ENCODE measurements at places on chromosomes 12 and 14.
A peak's percentile ranks its signal among the peaks of the same experiment; 100 is the strongest.

GRCh38 chr12:65948320-65949008, 124.2 kb downstream of the HMGA2 start:
- DNase-seq, result no peak

GRCh38 chr12:7339675-7340074, 35.8 kb downstream of the ACSM4 start:
- DNase-seq, result no peak

DNA sequence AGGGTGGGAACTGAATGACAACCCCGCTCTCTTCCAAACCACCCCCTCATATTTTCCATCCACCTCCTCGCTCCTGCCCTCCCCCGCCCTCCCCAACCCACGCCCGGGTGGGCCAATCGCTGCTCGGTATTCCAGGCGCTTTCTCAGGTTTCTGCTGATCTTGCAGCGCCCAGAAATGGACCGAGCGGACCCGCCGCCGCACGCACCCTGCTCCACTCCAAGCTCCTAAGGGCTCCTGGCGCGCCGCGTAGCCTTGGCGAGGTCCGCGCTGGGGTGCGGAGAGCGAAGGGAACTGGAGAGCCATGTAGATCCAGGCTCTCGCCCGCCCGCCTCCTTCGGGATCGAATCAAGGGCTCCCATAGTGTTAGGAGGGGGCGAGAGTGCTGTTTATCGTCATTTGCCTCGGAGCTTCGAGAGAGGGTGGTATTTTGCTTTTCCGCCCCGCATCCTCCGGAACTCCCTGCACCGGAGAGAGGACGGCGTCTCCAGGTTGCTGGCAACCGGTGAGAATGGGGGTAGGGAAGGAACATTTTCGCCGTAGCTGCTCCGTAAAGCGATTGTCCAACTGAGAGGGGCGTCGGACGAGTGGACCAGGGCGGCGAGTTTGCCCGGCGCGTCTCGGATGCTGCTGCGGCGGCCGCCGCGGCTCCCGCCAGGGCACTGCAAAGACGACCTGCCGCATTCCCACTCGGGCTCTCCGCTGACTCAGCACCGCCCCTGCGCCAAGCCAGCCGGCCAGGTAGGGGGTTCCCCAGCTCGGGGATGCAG, at the start of gene KCNA1:
Gene KCNA1 (plus strand): TSS at position 172 of the 768 bp plus-strand sequence. CDS start 1,474 bp downstream, outside the sequence.
- DNase-seq, result peak; percentile 66

DNA sequence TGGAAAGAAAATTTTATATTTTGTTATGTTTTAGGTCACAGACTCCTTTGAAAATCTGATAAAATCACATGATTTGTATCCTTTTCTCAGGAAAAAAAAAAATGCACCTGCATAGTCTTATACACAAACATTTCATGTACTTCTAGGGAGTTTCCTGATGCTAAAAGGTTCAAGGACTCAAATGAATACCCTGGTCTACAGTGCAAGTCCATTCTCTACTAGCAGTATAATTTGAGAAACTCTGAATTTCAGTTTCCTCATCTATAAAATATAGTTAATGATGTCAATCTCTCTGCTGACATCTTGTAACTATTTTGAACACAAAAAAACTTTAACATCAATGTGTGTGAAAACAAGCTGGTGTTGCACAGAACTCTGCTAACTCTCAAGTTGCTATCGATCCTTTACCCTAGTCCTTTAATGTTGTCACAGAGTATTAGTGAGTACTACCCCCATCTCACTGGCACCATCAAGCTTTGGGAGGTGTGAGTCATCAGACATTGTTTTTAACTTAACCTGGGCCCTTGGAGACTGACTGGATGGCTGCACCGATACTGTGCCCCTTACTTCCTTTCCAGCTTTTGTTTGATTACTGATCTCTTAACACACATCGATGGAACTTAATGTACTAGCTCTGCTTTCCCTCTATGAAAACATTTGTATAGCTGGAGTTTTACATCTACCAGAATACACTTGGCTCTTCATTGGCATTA, 251.9 kb upstream of the SOX5 start:
- DNase-seq, result no peak

DNA sequence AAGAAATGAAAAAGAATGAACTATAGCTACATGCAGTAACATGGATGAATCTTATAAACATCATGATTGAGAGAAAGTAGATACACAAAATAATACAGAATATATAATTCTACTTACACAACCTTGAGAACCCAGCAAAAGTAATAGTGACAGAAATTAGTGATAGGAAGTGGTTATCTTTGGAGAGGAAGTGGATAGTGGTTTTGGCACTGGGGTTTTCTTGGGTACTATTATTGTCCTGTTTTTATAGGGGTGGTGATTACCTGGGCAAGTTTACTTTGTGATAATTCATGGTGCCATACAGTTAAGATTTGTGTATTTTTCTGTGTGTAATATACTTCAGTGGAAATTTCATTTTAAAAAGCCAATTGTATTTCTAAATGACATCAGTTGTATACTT, 352.7 kb downstream of the AEBP2 start:
- no peak for DNase-seq

GRCh38 chr12:52720365-52720886, 17.1 kb upstream of the KRT77 start:
- no peak for DNase-seq

- DNase-seq, result peak; percentile 31
Measured at GRCh38 chr14:100906420-100906819, 2.9 kb upstream of the RTL1 start.

GRCh38 chr12:34311337-34311736, 289.0 kb downstream of the ALG10 start:
- no peak for DNase-seq

DNA sequence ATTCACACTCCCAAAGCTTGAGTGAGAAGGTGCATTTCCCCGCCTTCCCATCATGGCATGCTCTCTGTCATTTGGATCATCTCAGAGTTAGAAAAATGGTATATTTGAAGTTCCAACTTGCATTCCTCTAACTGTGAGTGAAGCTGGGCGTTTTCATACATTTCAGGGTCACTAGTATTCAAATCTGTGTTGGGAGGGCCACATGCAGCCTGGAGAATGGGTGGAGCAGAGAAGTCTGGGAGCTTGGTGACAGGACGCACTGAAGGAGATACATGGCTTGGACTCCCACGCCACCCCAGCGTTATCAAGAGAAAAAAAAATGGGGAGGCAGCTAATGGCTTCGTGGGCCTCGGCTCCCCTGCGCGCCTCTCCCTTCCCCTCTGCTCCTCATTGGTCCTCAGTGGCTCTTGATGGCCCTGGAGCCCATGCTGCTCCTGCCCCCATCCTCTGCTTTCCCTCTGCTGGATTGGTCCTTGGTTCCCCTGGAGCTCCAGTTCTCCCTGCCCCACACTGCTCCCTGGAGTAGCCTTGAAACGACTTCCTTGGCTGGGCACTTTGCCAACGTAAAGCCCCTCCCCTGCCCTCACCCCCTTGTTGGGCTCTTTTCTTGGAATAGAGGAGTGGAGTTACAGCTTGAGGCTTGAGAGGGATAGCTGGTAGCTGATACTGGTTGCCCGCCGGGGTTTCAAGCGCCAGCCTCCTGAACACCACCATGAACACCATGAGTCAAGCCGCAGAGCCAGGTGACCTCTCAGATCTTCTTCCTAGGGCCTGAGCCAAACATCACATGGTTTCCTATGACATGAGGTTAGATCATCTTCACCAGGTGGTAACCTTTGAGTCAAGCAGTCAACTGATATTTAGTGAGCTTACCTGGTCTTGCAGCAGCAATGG, 139.6 kb downstream of the PRKCH start:
- DNase-seq, result no peak

GRCh38 chr14:101819251-101819990, 57.9 kb downstream of the PPP2R5C start:
- DNase-seq, result no peak

DNA sequence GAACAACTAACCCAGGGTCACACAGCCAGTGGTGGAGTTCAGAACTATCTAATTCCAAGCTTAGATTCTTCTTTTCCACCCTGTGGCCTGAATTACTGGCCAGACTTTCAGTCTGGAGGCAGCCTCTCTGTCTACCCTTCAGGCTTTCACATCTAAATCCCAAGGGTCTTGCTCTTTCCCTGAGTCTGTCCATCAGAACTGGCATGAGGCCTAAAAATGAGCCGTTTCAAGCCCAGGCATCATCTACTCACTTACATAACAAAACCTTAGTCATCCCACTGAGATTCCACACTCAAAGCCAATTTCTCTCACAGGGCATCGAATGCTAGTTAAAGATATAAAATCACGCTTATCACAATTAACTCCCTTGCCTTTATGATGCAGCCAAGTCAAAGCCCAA, 1.3 kb upstream of the PTGDR start:
- DNase-seq, result no peak
